Activated naive CD4-positive, alpha-beta T cell treated with anti-CD3 and anti-CD28 coated beads, Interleukin-2, amount 50 U/mL, for 72 hours (primary cell): ENCODE measurements at places on chromosomes 1 and 21. TPM values are rescaled to one million over a fixed set of nuclear protein-coding genes. Genes with fewer than 3 reads are reported as not detected.

DNA sequence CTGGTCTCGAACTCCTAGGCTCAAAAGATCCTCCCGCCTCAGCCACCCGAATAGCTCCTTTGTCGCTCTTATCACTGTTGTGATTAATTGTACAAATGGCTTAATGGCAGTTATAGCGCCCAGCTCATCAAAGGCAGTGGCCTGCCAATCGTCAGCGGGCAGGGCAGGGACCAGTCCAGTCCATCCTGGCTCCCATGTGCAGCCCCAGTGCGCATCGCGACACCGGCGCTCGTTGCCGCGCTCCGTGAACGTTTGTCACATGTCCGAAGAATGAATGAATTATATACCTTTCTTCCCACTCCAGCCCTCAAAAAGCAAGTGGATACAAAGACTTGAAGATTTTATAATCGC lies 18.4 kb downstream of the MTX1 start:
- peak; percentile 77 for DNase-seq

DNA sequence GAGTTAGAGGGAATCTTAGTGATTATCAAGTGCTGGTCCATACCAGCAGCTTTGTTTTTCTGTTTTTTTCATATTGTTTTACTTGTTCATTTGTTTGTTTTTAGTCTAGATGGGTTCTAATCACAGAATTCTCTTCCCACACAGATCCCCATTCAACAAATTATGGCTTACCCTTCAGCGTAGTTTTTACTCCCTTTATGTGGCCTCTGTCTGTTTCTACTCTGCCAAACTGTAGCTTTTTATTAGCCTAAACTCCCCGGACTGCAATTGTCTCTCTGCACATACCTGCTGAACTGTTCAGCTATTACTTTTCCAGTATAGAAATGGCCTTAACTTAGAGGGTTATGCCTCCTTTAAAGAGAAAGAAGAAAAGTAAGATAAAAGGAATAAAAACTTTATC lies 348.5 kb downstream of the TGFB2 start:
- no peak for DNase-seq

Gene PTPRU
- total RNA-seq: 2.0 TPM

- no peak for DNase-seq
Measured at GRCh38 chr1:6447818-6448748, 17.9 kb downstream of the TNFRSF25 start.

Gene FCRL4
- not detected for total RNA-seq

DNA sequence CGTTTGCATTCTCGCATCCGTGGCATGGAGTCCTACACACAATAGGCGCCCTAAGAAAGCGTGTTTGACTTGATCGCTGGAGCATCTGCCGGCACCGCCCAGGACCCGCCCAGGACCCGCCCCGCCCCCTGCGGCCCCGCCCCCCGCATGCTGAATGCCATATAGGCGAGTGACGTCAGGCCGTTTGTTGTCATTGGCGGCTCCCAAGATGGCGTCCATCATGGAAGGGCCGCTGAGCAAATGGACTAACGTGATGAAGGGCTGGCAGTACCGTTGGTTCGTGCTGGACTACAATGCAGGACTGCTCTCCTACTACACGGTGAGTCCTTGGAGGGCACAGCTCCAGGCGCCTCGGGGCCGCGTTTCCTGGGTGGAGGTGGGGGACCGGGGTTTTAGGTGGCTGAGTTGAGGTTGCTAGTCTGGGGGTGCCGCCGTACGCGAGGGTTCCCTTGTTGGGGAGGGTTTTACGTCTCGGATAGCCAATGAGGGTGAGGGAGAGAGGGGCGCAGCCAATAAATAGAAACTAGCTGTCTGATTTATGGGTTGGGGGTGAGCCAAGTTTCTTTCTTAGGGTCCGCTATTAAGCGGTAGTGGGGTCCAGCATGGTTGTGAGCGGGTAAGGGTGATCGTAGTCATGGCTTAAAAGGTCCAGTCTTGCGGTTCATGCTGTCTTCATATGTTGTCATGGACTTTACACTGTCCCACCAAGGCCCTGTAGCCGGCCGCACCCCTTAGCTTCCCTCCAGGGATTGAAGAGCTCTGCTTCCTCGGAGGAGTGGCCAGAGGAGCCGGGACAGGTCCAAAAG lies at the start of gene OSBPL9:
Gene OSBPL9, plus strand, starts transcription at position 190 of the 806 bp plus-strand sequence. Its CDS starts 19 bp downstream, at position 209.
- peak; percentile 80 for DNase-seq

- DNase-seq: no peak
Measured at GRCh38 chr1:53314096-53314495, 13.8 kb downstream of the LRP8 start.

Gene CDA
- not detected for total RNA-seq

DNA sequence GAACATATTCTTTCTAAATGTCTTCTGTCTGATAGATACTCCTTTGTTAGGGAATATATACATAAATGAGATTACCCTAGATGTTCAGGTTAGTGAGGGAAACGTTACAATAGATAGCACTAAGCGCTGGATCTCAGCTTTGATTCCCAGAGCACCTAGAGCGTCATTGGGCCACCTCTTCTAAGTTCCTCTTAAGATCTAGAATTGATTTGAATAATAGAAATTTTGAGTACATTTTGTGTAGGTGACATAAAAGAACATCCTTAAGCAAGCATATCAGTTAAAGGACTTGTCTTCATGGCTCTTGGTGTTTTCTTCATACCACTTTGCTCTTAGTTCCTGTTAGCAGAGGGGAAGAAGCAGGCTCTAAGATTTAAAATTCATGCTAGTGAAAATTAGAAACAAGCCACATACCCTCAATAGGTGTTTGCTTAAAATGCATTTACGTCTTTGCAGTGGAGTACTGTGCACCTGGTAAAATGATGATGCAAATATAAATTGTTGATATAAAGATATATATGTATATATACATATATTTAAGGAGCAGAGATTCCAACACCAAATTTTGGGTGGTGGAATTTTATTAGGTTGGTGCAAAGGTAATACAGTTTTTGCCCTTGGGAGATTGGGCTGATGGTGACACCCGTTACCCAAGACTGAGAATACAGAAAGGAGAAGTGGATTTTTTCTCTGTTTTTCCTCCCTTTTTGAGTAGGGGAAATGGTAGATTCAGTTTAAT lies 47.1 kb downstream of the DYRK1A start:
- no peak for DNase-seq

Gene MYBPH
- total RNA-seq: not detected

Gene ATP6V1G3
- total RNA-seq: 0.56 TPM

Gene RIMS3
- total RNA-seq: 6.9 TPM

DNA sequence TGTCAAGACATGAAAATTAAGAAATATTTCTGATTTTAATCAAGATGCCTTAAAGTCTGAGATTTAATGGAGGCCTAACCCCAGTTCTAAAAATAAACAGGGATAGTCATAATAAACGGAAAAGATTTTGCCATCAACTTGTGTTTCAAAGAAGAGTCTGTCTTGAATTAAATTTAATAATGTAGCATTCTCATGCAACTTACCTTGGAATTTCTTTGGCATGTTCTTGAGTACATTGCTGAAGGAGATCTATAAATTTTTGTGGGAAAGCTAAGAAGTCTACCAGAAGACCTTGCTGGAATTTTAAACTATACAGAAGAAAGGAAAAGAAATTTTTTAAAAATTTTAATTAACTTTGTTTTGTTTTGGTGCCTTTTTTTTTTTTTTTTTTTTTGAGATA lies 10.6 kb downstream of the SASS6 start:
- DNase-seq: no peak

GRCh38 chr1:247336390-247336789 lies 4.7 kb upstream of the ZNF496 start:
- DNase-seq: no peak

GRCh38 chr1:76259270-76259669 lies 184.7 kb downstream of the ST6GALNAC3 start:
- DNase-seq: no peak

- DNase-seq: no peak
Measured at GRCh38 chr1:48794816-48795215, 18.1 kb upstream of the BEND5 start.

Gene LENEP
- total RNA-seq: 0.66 TPM

Gene ITLN1
- total RNA-seq: not detected

Gene RHEX
- not detected for total RNA-seq

Gene TNNI3K
- 0.98 TPM for total RNA-seq

GRCh38 chr1:198330982-198331615 lies 174.3 kb downstream of the NEK7 start:
- DNase-seq: no peak

DNA sequence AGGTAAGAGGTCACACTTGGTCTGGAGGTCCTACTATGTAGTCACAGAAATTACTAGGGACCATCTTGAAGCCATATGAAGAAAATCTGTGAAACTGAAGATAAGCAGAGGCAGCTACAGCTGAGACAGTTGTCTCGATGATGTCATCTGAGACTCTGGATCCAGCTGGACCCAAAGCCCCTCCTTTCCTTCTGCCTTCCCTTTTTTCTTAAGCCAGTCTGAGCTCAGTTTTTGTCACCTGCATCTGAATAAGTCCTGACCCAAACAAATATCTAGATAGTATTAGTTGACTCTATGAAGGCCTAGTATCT lies 143.3 kb downstream of the ETS2 start:
- DNase-seq: no peak

DNA sequence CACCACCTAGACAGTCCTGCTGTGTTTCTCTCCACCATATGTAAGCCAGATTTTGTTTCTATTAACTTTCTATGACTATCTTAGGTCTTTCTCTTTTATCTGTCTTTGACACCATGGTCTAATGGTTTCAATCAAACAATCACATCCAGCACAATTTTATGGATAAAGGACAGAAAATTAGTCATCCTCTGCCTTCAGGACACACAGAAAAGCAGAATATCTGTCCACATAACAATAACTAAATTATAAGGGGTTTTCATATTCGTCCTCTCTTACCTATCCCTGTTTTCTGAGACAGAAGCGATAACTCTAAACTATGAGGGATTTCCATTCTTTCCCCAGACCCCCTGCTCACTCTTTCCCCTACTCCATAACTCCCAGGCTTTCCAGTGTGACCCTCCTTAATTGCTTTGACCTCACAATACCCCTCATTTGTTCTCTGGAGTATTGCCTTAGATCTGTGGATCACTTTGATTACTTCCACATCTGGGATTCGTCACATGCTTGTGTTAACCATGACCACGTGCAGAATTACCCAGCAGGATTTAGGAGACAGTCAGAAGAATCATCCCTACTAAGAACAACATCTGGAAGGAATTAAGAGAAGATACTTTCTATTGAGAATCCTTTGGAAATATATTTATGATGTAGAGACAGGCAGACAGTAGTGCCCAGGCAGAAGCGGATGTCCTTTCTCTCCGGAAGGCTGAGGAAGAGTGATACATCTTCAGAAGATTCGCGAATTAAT lies 108.2 kb upstream of the GREM2 start:
- no peak for DNase-seq
